ENCODE measurements at places on chromosomes 6 and 20. TPM values are rescaled to one million over a fixed set of nuclear protein-coding genes. Genes with fewer than 3 reads are reported as not detected.

- no peak for DNase-seq
Measured at GRCh38 chr6:17011985-17012384, 89.9 kb upstream of the STMND1 start.

- DNase-seq: no peak
Measured at GRCh38 chr6:44685213-44685612, 297.7 kb downstream of the CDC5L start.

GRCh38 chr6:136534268-136534667 is 16.0 kb downstream of the MAP7 start:
- DNase-seq: no peak

DNA sequence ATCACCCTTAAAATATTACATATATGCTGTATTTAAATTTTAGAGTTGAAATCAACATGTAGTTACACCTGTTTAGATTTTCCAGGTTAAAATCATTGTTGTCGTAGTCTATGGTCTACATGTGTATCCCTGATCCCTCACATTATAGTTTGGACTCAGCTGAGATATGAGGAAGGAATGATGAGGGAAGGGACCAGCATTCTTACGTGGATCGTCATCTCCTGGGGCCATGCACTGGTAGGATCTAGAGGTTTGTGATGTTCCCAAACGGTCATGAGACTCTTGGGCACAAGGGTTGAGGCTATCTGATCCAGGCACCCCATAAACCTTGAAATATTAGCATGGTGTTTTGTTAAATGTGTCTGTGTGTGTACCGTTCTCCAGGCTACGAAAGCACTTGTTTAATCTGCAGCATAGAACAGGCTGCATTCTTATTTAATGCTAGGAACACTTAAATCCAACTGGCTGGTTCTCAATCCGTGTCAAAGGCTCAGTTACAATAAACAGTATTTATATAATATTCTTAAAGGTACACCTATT is 55.4 kb downstream of the IPCEF1 start:
- DNase-seq: no peak

- DNase-seq: no peak
Measured at GRCh38 chr6:148200781-148201180, 141.9 kb upstream of the SASH1 start.

DNA sequence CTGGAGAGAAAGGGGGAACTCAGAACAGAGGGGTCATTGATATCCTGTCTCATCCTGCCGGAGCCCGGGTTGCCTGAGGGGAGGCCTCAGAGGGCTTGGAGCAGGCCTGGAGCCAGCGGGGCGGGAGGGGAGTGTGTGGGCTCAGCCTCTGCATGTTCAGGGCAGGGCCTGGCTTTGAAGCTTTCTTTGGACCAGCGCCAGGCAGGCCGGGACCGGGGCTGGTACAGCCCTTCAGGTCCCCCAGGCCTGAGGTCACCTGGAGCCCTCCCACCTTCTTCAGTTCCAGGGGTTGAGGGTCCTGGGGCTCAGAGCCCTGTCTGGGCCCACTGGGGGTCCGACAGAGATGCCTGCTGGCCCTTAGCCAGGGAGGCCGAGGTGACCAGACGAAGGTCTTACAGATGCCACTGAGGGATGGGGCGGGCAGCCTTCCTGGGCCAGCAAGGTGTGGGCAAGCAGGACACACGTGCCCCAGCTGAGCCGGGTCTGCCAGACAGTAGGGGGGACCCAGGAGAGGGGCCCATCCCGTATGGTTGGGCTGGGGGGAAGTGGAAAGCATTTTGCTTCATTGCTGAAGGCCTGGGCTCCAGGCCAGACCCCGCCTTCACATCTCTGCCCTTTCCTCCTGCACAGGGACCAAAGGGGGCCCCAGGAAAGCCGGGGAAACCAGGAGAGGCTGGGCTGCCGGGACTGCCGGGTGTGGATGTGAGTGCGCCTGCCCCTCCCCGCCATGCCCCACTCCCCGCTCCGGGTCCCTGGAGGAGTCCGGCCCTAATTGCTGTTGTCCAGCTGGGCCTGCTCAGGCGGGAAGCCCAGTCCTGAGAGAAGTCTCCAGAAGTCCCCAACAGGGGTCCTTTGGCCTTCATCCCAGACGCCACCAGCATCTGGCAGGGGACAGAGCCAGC is 2.0 kb downstream of the COL9A3 start:
- DNase-seq: peak; percentile 50

DNA sequence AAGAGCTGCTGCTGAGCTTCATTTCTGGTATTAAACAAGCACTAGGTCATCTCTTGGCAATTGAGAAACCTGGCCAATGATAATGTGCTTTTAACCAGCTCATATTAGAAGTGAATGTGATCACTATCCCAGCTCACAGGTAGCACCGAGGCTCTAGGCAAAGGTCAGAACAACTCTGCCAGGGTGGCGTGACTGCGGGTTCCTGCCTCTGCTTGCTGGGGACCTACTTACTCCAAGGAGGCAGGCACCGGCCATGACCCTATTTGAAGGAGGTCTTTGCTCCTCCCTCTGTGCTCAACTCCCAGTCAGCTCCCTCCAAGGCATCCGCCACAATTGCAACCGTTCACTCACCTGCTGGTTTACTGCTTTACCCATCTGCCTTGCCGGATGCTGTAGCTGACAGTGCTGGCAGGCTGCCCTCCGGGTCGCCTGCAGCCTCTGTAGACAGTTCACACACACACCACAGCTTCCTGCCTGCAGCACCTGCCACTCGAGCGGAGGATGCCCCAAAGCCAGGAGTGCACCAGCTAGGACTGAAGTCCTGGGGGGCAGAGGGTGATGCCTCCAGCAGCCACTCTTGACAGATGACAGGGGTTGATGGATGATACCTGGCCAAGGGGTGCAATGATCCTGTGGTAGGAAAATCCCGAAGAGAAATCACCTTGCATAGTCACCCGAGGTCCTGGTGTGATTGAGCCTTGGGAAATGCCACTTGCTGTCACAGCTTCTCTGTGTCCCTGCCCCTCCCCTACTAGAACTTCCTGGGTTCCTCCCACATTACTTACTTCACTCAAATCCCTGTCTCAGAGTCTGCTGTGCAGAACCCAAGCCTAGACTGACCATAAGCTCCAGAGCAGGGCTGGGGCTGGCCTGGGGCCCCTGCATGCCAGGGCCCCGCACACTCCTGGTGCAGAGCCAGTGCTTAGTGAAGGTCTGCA is 8.8 kb upstream of the VSX1 start:
- no peak for DNase-seq

- no peak for DNase-seq
Measured at GRCh38 chr20:42123981-42124473, 505.9 kb upstream of the CHD6 start.

DNA sequence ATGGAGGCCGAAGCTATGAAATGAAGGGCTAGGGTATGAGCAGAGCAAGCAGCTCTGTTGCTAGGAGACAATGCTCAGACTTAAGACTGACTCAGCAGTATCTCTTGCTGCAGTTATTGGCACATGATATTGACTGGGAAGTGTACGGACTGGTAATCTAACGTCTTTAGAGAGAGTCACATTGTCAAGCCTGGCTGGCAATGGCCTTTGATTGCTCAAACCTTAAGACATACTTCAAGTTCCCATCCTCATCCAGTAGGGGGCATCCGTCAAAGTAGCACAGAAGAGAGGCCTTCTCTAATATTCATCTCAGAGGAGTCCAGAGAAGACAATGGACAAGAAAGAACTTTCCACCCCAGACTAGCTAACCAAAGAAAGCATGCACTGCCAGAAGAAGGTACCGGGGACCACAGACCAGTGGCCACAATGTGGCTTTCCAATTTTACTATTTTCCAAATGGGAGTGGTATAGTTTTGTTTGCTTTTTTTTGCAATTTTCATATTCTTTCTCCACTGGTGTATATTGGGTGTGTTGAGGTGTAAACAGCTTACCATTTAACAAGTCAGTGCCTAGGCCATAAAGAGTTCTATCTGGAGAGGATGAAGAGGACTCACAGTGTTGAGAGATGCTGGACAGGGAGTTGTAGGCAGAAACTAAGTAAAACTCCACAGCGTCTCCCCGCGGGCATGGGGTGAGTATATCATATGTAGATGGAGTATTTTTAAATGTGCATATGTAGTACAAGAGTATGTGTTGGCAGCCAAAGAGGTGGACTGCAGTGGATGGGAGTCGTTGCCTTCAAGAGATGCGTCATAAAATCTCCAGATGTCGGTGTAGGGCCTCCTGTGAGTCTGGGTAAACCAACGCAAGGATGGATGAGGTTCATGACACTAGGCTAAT is 36.7 kb downstream of the LRFN2 start:
- peak; percentile 79 for DNase-seq

DNA sequence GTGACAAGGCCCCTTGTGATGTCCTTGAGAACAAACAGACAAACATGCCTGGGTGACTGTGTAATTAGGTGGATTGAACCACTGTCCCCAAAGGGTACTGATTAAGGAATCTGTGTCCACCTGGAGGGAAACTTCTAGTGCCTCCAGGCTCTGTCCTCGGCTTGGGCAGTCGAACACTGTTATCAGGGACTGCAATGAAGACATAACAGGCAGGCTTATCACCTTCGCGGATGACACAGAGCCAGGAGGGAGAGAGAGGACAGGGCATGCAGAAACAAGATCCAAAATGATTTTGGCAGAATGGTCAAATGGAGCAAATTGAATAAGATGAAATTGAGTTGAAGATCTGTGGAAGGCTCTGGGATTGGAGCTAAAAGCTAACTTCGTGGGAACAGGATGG is 60.9 kb upstream of the ZFAND3 start:
- DNase-seq: no peak

DNA sequence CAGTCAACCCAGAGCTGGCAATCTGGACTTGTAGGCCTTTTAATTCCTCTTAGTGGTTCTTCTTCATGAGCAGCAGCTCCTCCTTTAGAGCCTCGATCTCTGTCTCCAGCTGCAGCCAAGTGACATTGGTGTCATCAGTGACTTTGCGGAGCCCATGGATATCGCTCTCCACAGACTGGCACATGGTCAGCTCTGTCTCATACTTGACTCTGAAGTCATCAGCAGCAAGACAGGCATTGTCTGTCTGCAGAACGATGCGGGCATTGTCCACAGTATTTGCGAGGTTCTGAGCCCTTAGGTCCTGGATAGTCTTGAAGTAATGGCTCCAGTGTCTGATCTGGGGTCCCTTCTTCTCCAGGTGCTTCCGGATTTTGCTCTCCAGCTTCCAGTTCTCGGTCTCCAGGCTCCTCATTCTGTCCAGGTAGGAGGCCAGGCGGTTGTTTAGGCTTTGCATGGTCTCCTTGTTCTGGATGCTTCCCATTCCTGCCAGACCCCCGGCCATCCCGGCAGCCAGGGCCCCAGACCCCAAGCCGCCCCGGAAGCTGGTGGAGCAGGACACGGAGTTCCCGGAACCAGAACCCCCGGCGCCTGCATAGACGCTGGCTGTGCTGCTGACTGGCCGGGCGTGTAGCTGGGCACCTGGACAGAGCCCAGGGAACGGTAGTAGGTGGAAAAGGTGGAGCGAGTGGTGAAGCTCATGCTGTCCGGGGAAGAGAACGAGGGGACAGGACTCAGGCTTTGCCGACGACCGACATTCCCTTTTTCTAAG is 15.1 kb downstream of the RFPL4B start:
- DNase-seq: no peak

- peak; percentile 77 for DNase-seq
Measured at GRCh38 chr6:49570474-49571079, 20.1 kb downstream of the C6orf141 start.

DNA sequence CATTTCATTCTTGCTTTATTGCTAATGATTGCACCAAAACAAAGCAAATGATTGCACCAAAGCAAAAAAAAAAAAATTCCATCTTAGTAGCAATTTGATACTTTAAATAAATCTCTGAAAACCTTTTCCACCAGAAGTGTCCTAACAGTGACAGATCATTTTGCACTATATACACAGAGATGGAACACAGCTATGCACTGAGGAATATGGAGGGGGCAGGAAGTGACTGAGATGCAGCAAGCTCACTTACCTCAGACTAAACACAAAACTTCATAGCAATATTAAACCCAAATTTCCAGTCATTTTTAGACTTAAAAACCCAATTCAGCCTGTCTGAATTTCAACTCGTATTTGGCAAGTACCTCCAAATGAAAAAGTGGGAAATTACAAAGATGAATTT is 41.2 kb downstream of the HIVEP2 start:
- no peak for DNase-seq

GRCh38 chr6:33607784-33608161 is 13.3 kb upstream of the ITPR3 start:
- peak; percentile 29 for DNase-seq

- DNase-seq: no peak
Measured at GRCh38 chr6:131244942-131245341, 109.7 kb downstream of the AKAP7 start.

GRCh38 chr6:87908978-87909811 is 138.4 kb upstream of the SPACA1 start:
- DNase-seq: peak; percentile 89

DNA sequence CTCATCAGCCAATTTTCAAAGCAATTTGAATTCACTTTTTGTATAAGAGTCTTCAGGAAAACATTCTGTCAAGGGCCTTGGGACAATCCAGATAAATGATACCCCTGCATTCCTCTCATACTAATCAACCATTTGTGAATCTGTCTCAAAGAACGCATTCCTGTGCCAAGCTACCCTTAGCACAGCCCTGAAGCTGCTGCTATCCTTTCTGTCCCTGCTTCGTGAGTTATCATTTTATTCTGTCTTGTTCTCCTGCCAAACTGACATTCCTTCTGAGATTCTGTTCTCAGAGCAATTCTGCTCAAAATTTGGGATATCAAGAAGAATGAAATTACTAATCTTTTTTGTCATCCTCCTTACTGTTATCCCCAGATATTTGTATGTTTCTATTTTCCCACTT is 213.9 kb upstream of the STXBP5 start:
- DNase-seq: no peak

DNA sequence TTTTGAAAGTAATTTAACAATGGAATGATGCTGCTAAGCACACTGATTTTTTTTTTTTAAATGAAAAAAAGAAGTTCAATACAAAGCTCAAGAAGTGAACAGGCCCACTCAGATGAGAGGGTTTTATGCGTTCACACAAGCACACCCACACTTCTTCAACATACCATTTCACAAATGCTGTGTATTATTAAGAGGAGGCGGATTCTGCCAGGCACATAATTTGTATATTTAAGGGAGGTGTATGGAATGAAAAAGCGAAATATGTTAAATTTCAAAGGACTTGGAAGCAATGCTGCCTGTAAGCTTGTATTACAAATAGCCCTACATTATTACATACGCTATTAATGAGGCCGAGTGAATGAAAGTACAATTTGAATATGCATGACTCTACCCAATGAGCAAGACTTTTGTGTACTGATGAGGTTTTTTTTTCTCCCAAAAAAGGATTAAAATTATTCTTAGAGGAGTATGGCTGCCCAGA is 123.9 kb downstream of the INSM1 start:
- DNase-seq: no peak

- no peak for DNase-seq
Measured at GRCh38 chr6:56875961-56876360, 78.9 kb upstream of the BEND6 start.

- DNase-seq: no peak
Measured at GRCh38 chr6:122072014-122072647, 327.3 kb upstream of the HSF2 start.

Gene MOG
- total RNA-seq: not detected

Gene NKAIN2
- total RNA-seq: not detected

Gene TCP11
- total RNA-seq: 0.28 TPM

Gene POU5F1
- 0.68 TPM for total RNA-seq

Gene CALHM5
- 3.4 TPM for total RNA-seq

Gene ASIP
- total RNA-seq: not detected

Gene PRL
- total RNA-seq: not detected

Gene ZFP57
- 1.7 TPM for total RNA-seq

Gene ETV7
- total RNA-seq: 0.09 TPM
